ENCODE measurements at places on chromosomes 16 and 17.

DNA sequence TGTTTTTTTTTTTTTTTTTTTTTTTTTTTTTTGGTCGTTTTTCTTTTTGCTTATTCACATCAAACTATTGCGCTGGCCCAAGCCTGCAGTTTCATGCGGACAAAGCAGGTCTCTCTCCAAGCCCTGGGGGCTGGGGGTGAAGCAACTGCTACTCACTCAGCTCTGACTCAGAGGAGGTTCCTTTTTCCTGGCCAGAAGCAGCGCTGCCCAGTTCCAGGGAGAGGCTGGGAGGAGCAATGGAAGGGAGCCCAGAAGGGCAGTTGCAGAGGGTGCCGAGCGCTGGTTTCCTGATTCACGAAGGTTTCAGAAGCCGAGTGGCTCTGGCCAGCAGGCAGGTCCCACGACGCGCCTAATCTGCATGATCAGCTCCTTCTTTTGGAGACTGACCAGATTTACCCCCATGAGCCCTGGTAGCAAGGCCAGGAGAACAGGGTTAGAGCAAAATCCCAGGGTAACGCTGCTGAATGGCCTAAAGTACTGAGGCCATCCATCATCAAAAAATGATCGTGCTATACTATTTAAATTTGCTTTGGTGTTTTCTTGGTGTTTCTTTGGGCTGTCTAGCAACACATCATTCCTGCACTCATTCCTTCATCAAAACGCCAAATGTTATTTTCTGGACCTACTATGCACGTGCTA is 144.7 kb upstream of the SOX9 start:
- DNase-seq, result no peak

DNA sequence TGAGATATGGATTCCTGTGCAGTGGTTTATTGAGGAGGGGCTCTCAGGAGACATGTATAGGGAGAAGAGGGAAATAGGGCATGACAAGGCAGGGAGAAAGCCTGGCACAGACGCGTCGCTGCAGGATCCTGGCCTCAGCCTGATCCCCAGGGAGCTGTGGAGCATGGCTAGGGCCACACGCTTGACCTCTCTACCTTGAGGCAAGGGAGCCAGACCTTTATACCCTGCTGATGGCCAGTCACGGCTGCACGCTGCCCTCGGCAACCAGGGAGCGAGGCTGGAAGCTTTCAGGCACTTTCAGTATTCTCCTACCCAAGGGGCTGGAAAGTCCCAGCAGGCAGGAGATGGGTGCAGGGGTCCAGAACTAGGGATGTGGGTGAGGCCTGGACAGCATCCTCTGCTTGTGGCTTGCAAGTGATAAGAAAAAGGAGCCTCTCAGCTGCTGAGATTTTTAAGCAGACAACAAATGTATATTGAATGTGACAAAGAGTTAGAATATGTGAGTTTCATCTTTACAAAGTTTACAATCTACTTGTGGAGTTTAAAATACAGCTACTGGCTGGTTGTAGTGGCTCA is 10.0 kb upstream of the KLHL36 start:
- DNase-seq, result no peak

DNA sequence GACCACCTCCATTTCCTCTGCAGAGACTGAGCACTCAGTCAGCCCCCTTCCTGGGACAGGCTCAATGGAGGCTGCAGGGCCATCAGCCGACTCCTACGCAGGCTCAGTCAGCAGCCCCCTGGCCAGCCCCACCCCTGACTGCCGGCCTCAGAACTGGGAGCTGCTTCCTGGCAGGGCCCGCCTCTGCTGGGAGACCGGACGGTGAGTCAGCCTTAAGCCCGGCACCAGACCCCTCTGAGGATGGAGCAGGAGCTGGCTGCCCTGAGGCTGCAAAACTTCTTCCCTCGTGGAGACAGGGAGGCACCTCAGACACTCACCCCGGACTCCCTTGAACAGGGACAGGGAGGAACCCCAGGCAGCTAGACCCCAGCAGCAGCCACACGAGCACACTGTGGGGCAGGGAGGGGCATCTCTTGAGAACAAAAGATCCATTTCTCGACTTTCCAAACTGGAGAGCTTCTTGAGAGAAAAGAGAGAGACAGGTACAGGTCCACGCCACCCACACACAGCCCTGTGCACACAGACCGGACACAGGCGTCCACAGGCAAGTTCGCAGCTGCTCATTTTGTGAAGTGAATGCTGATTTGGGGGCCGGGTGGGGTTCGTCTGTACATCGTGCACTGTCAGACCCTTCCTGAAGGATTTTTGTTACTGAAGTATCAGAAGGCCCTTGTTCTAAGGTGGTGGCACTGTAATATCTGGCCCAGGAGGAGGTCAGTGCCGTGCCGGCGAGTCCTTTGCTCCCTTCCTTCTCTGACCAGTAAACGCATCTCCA is 1.3 kb upstream of the TUBB3 start:
- no peak for DNase-seq

DNA sequence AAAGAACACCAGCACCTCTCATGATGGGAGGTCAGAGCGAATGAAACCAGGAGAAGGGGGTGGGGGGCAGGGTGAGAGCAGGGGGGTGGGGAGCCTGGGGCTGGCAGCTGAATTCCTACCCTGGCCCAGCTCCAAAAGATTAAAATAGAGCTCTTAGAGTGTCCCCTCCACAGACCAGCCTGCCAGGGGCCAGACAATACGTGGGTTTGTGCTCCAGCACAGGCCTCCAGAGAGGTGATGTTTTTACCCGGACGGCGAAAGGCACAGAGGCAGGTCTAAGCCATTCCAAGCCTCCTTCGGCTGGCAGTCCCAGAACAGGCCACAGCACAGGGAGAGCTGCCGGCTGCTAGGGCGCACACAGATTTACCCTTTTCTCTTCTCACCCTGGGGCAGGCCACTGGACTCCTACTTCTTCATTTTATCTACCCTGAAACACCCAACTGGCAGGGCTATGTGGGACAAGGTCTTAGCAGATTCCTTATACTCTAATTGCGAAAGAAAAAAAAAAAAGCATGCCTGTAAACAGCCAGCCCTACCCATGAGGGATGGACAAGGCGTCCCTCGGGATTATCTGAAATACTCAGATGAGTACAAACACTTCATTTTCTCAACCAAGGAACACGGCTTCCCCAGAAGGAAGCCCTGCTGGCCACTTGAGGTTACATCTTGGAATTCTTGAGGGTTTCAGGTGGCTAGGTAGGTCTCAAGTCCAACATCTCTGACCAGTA is 71.9 kb upstream of the NOG start:
- DNase-seq, result no peak

DNA sequence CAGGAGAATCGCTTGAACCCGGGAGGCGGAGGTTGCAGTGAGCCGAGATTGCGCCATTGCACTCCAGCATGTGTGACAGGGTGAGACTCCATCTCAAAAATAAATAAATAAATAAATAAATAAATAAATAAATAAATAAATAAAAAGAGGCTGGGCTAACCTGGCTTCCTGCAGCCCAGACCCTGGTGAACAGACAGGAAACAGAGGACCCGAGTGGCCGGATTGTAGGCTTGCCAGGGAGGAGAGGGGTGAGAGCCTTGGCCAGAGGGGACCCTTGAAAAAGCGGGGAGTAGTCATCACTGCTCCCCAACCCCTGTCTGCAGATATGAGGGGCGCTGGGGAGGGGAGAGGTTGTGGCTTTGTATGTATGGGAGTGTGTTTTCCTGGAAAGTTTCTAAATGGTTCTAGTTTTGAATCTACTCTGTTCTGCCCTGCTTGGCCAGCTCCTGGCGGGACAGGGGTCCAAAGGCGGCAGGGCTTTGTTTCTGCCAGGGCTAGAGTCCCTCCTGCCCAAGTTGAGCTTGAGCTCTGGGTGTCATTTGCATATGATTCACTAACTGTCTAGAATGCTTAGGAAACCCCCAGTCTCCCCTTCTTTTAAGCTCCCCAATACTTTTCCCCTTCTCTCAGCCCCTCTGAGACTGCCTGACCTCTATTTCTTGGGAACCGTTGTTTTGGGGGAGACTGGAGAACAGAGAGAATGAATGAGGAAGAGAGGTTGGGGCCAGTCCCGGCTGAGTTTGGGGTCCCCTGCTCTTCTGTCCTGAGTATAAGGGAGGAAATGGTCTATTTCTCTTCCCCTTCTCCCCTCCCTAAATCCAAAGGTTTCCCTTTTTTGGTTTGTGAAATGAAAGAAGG is 16.4 kb downstream of the RARA start:
- no peak for DNase-seq

- no peak for DNase-seq
Measured at GRCh38 chr16:10087151-10087550, 95.1 kb downstream of the GRIN2A start.

- DNase-seq, result peak; percentile 32
Measured at GRCh38 chr17:38508954-38509771, 80.9 kb downstream of the ARHGAP23 start.

DNA sequence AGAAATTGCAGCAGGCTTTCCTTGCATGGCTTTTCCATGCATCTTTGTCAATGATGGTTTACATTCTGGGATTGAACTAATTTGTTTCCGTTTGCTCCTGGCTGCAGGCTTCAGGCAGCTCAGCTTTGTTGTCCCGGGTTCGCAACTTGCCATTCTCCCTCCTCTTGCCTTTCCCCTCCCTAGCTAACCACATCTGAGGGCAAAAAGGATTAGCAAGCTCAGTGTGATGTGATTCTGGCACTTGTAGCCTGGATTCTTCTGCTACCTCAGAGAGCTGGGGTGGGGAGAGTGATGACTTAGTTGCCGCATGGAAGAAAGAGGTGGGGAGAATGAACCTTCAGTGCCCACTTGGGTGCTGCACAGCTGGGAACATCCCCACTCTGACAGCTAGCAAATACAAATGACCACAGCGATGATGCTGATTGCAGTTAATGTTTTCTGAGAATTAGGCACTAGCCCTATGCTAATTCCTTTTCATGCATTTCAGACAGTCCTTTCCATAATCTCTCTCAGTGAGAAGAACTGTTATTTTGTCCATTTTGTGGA is 120.2 kb upstream of the SALL1 start:
- DNase-seq, result no peak

DNA sequence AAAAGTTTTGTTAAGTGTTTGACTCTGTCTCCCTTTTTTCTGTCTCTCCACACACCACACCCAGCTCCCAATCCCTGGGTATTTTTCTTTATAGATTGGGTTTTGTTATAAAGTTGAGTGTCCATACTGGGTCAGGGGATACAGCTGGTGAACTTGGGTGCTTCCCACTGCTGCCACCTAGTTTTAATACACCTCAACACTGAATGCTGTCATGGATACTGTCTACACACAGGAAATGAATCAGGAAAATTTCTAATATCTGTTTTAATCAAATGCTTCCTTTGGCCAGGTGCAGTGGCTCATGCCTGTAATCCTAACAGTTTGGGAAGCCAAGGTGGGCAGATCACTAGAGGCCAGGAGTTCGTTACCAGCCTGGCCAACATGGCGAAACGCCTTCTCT is 5.3 kb upstream of the TAOK1 start:
- no peak for DNase-seq

DNA sequence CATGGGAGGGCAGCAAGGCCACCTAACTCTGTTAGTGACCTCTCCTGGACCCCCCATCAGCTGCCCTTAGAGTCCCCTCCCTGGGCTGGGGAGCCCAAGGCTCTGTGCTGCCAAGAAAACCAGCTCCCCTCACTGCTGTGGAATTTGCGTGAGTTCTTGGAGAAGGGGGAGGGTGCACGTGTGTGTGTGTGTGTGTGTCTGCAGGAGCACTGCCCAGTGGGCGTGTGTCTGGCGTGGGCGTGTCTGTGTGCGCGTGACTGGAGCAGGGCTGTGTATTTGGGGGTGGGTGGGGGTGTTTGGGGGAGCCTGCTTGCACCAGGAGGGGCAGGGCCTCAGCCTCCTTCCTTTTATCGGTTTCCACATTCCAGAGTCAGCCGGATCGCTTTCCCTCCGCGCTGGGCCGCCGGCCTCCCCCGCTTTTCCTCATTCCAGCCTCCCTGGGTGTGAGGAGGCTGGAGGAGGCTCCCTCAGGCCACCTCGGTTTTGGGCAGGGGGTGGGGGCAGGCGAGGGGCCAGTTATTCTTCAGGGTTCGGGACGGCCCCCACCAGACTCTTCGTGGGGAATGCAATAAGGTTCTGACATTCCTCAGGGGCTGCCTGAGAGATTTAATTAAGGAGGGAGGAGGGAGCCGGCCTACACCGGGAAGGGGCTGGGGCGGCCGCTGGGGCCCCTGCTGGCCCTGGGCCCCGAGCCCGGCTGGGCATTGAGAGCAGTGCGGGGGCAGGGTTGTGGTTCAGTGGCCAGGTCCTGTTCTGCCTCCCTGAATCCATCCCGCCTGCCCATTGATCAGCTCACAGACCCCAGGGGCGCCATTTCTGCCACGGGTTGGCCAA is 2.5 kb downstream of the VASN start:
- DNase-seq, result no peak

DNA sequence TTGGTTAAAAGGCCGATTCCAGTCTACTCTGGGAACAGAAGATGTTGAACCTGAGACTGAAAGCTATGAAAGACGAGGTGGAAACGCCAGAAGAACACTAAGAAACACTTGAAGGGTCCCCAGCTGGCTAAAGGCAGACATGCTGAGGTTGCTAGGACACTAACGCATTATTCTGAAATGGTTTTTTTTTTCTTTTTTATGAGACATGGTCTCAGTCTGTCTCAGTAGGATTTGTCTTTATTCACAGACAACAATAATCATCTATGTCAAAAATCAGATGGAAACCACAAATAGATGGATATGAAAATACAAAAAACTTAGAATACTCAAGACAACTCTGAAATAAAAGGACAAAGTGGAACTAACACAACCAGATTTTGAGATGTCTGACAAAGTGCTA is 35.0 kb upstream of the RASD1 start:
- no peak for DNase-seq

DNA sequence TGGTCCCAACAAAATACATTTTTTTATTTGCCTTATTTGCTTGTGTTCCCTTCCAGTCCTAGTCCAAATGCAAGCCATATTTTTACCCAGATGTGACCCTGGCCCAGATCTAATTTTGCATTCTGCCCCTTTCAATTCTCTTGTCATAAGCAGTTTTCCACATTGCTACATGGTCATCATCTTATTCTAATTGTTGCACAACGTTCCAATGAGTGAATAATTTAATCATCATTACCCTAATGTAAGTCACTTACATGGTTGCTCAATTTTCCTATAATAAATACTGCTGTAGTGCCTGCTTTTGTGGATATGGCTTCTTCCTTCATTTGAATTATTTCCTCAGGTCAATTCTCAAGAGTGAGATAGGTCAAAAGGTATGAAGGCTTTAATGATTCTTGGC is 12.8 kb downstream of the RSAD1 start:
- DNase-seq, result no peak

- DNase-seq, result no peak
Measured at GRCh38 chr16:52563767-52564611, 17.0 kb upstream of the TOX3 start.

- DNase-seq, result no peak
Measured at GRCh38 chr16:47019568-47019967, 46.1 kb upstream of the DNAJA2 start.

GRCh38 chr17:58514770-58515157 is 326 bp upstream of the MTMR4 start:
- no peak for DNase-seq

DNA sequence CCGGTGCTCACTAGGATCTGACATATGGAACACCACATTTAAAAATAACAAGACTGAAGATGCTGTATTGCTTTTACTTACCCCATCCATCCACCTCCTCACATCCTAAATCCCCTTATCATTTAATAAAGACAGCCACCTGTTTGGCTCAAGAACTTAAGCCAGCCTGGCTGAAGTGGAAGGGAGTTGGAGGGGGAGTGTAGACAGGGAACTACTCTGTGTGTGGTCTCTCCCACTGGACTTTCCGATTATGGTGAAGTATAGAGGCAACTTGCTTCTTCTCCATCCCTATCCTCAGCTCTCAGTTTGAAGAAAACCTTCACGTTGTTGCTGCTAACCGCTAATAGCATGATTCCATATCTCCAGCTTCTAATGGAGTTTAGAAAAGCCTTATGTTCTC is 313.4 kb downstream of the CDH11 start:
- no peak for DNase-seq

Measured in stimulated activated CD8-positive, alpha-beta memory T cell treated with anti-CD3 and anti-CD28 coated beads, Interleukin-15, amount 100 ng/mL, for 4 hours (primary cell).